Activated CD4-positive, alpha-beta T cell treated with anti-CD3 and anti-CD28 coated beads, Interleukin-2, amount 10 ng/mL, durations not matched to agents 24 days and 14 days (primary cell): ENCODE measurements at places on chromosomes 5 and 9. TPM values are rescaled to one million over a fixed set of nuclear protein-coding genes. Genes with fewer than 3 reads are reported as not detected.

DNA sequence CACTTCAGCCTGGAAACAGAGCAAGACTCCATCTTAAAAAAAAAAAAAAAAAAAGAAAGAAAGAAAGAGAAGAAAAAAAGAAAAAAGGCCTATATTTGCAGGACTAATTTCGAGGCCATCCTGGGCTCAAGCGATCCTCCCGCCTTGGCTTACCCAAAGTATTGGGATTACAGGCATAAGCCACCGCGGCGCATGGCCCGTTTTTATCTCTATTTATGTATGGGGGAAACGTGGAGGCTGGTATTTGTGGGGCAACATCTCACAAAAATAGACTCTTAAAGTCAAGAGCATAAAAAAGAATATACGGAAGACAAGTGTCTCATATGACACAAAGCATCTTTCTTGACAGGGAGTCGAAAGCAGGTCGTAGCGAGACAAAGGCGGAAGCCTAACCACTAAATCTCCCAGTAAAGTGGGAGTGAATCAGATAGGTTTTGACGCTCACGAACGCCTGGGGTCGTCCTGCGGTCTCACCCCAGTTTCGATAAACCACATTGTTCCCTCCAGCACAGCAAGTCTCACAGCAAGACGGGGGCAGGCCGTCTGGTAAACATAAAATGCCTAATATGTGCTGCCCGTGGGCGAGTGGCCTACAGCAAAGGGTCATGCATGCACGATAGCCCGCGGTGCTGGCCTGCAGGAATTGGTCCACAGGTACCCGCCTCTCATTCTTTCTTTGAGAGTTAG is 1.8 kb upstream of the TRIM41 start:
- DNase-seq, result peak; percentile 84
- peak overlapping the region; percentile 98 for H3K4me3 ChIP-seq

FGF1 gene
- total RNA-seq, result not detected in 2 replicates

- H3K4me1 ChIP-seq, result no peaks in the 10 kb centered on the region
- no peak for DNase-seq
- no peaks in the 10 kb centered on the region for H3K36me3 ChIP-seq
Measured at GRCh38 chr9:73402081-73403028, 250.7 kb downstream of the ANXA1 start.

GRCh38 chr5:146018514-146019375 is 82.4 kb downstream of the SH3RF2 start:
- no peak overlapping the region for H3K4me3 ChIP-seq
- H3K27me3 ChIP-seq, result peaks cover 3% of the 10 kb centered on the region
- peaks cover 9% of the 10 kb centered on the region for H3K4me1 ChIP-seq
- no peaks in the 10 kb centered on the region for H3K36me3 ChIP-seq
- DNase-seq, result no peak
- no peak overlapping the region for H3K27ac ChIP-seq

DNA sequence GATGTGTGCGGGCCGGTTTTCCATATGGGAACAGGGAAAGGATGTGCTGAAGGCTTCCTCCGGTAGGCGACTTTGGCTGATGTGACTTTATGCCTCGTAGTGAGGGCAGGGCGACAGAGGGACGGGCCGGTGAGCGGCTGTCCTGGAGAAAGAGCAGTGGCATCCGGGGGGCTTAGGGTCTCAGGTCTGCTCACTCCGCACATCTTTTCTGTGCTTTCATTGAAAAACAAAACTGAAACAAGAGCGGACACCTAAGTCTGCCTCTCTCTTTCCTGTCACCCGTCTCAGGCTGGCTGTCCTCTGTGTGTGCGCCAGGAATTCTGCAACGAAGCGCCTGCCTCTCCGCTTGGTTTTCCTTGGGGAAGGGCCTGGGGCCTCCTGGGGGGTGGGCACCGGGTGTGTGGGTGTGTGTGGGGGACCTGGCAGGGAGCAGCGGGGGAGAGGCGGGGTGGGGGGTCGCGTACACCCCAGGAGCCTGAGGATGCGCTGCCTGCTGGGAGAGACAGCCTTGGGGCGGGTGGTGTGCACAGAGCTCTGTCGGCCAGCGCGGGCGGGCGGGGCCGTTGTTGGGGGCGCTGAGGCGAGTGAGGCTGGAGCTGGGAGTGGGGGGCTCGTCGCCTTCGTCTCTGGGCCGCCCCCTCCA is 580 bp upstream of the PRRX2 start:
- H3K36me3 ChIP-seq, result no peaks in the 10 kb centered on the region
- peaks cover 7% of the 10 kb centered on the region for H3K4me1 ChIP-seq
- H3K27me3 ChIP-seq, result peaks cover 23% of the 10 kb centered on the region
- H3K4me3 ChIP-seq, result peak overlapping the region; percentile 79
- H3K27ac ChIP-seq, result no peak overlapping the region

NUTM2F gene
- total RNA-seq, result not detected in 2 replicates

PCDHB13 gene
- total RNA-seq, result 0.05 TPM in 1 of 2 replicates, not detected in the other

BRD3OS gene
- 12.6 and 14.9 TPM in 2 replicates for total RNA-seq

DNA sequence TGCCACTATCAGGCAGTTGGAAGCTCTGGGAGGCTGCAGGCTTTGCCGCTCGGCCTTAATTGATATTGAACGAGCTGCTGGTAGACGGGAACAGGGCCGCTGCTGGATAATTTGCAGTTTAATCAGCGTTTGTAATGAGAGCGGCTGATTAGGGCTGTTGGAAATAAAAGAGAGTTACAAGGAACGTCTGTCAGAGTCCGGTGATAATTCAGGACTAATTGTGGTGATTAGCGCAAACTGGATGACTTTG is 68.2 kb upstream of the TBCA start:
- H3K27me3 ChIP-seq, result peaks cover 72% of the 10 kb centered on the region
- no peak for DNase-seq
- H3K4me3 ChIP-seq, result peak overlapping the region; percentile 44
- no peaks in the 10 kb centered on the region for H3K36me3 ChIP-seq
- peaks cover 5% of the 10 kb centered on the region for H3K4me1 ChIP-seq

ZNF608 gene
- total RNA-seq, result not detected in 2 replicates

MCIDAS gene
- total RNA-seq, result not detected in 2 replicates

DNA sequence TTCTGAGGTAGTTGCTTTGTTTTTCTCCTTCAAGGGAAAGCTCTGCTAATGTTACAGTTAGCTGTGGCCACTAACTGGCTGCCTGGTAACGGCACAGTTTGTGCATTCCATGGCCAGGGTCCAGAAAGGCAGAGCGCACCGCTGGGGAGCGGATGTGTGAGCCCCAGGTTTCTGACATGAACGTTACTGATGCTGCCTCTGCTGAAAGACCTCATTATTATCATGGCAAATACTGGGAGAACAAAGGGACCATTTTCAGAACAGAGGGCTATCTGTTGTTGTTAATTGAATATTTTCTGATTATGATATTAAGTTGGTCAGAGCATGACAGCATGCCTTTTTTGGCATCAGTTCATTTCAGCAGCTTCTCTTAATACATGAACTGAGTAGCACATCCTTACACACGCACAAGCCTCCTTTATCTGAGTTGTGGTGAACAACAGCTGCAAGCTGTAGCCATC is 134.1 kb downstream of the NUDT12 start:
- H3K36me3 ChIP-seq, result no peaks in the 10 kb centered on the region
- no peak overlapping the region for H3K4me3 ChIP-seq
- H3K4me1 ChIP-seq, result no peaks in the 10 kb centered on the region
- DNase-seq, result no peak
- no peak overlapping the region for H3K27ac ChIP-seq

SPRY4 gene
- 1.4 and 1.5 TPM in 2 replicates for total RNA-seq

GRCh38 chr5:118069452-118069851 is 918.9 kb downstream of the DTWD2 start:
- no peaks in the 10 kb centered on the region for H3K4me1 ChIP-seq
- no peak overlapping the region for H3K4me3 ChIP-seq
- no peak overlapping the region for H3K27ac ChIP-seq
- DNase-seq, result no peak
- no peaks in the 10 kb centered on the region for H3K36me3 ChIP-seq

GRCh38 chr5:22539762-22540161 is 313.4 kb downstream of the CDH12 start:
- H3K36me3 ChIP-seq, result no peaks in the 10 kb centered on the region
- no peak for DNase-seq
- no peaks in the 10 kb centered on the region for H3K27me3 ChIP-seq
- no peak overlapping the region for H3K27ac ChIP-seq
- H3K4me1 ChIP-seq, result no peaks in the 10 kb centered on the region
- no peak overlapping the region for H3K4me3 ChIP-seq

SLC6A19 gene
- not detected in 2 replicates for total RNA-seq

DNA sequence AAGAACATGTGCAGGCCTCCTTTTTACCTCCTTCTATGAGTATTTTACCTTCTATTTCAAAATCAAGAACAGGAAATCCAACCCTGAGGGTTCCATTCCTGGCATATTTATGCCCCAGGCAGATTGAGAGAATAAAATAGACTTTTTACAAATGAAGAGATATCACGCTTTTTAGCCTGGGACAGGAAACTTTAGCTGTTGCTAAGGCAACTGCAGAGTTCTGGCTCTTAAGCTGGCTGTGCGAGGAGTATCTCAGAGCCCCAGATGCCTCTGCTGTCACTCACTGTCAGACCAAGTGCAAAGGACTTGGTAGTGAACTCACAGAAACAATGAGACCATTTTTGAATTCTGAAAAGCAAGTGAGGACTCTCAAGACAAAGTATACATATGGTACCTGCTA is 69.5 kb upstream of the HSPB3 start:
- H3K4me1 ChIP-seq, result no peaks in the 10 kb centered on the region
- no peak overlapping the region for H3K4me3 ChIP-seq
- no peak for DNase-seq
- H3K27me3 ChIP-seq, result no peaks in the 10 kb centered on the region

ZFP2 gene
- 0.33 TPM in 1 of 2 replicates, not detected in the other for total RNA-seq

TNFSF8 gene
- 148 and 150 TPM in 2 replicates for total RNA-seq

GRCh38 chr9:79572608-79573411 is 1.0 kb downstream of the TLE4 start:
- peaks cover 34% of the 10 kb centered on the region for H3K4me1 ChIP-seq
- H3K27ac ChIP-seq, result peak overlapping the region; percentile 72
- DNase-seq, result peak; percentile 90
- H3K27me3 ChIP-seq, result peaks cover 16% of the 10 kb centered on the region

MLANA gene
- not detected in 2 replicates for total RNA-seq

GRCh38 chr9:129889941-129890717 is 54.9 kb downstream of the USP20 start:
- H3K36me3 ChIP-seq, result peaks cover 61% of the 10 kb centered on the region
- DNase-seq, result peak; percentile 94
- H3K4me3 ChIP-seq, result peak overlapping the region; percentile 83

PDE6A gene
- not detected in 2 replicates for total RNA-seq

GRCh38 chr5:130715541-130715940 is 449.5 kb downstream of the HINT1 start:
- H3K4me3 ChIP-seq, result no peak overlapping the region
- no peaks in the 10 kb centered on the region for H3K4me1 ChIP-seq
- no peak overlapping the region for H3K27ac ChIP-seq
- no peak for DNase-seq

GRCh38 chr5:180021900-180022299 is 49.7 kb downstream of the RNF130 start:
- DNase-seq, result no peak
- no peak overlapping the region for H3K4me3 ChIP-seq
- no peaks in the 10 kb centered on the region for H3K36me3 ChIP-seq
- H3K4me1 ChIP-seq, result no peaks in the 10 kb centered on the region

- peaks cover 2% of the 10 kb centered on the region for H3K27me3 ChIP-seq
- no peak overlapping the region for H3K27ac ChIP-seq
- no peaks in the 10 kb centered on the region for H3K4me1 ChIP-seq
- H3K4me3 ChIP-seq, result no peak overlapping the region
Measured at GRCh38 chr5:112371067-112371466, 48.0 kb downstream of the EPB41L4A start.

ACOT12 gene
- not detected in 2 replicates for total RNA-seq

DNA sequence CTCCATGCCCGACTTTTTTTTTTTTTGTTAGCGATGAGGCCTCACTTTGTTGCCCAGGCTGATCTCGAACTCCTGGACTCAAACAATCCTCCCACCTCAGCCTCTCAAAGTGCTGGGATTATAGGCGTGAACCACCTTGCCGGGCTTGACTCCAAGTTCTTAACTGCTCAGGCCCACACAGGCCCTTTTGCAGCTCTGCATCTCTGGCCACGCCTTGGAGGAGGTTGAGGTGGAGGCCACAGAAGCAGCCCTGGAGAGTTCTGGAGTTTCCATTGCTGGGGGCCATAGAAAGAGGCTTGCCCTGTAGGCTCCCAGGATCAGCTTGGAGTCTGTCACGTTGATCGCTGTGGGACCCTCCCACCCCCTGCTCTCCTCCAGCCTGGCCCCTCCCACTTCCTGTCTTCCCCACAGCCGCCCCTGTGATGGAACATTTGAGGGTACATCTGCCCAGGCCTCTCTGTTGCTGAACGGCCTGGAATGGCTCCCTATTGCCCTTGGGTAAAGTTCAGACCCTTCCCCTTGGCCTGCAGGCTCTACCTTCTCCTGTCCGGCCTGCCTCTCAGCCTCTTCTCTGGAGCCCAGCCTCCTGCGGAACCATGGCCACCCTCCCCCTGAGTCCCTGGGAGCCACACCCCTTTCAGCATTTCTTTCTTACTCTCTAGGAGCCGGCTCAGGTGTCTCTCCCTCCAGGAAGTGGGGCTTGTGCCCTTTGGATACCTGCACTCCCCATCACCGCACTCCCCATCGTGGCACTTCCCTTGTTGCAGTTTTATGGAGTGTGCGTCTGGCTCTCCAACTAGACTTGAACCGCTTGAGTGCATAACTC is 30.4 kb upstream of the IER5L start:
- H3K27me3 ChIP-seq, result no peaks in the 10 kb centered on the region
- H3K27ac ChIP-seq, result peak overlapping the region; percentile 75
- H3K4me1 ChIP-seq, result peaks cover 15% of the 10 kb centered on the region
- DNase-seq, result peak; percentile 79
- H3K36me3 ChIP-seq, result no peaks in the 10 kb centered on the region

CARD6 gene
- total RNA-seq, result 1.7 and 1.8 TPM in 2 replicates

SAXO1 gene
- total RNA-seq, result not detected in 2 replicates
